ENCODE measurements at places on chromosomes 2 and 18.

- no peak for DNase-seq
These were observed 134.9 kb upstream of the ZNF236 start for GRCh38 chr18:76687304-76687962.

GRCh38 chr2:169087757-169088379 is 18.5 kb downstream of the DHRS9 start:
- DNase-seq: no peak

- no peak for DNase-seq
These were observed 16.6 kb downstream of the SERTAD2 start for GRCh38 chr2:64637000-64637635.

GRCh38 chr2:46717344-46718121 is 198.1 kb downstream of the MCFD2 start:
- DNase-seq: no peak

DNA sequence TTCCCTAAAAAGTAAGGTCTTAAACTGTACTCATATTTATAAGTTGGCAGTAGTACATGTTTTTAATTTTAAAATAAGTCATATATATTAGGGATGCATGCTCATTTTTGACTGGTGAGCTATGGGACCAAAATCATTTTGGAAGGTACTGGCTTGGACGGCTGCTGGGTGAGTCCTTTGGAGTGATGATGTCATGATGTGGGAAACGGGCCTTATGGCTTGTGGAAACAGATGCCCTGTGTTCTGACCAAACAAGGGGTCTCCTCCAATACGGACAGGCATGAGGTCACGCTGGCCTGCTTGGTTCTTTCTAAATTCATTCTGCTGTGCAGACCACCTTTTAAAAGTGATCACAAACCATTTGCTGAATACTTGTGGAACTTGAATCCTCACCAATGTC is 109.2 kb upstream of the MGAT5 start:
- no peak for DNase-seq

DNA sequence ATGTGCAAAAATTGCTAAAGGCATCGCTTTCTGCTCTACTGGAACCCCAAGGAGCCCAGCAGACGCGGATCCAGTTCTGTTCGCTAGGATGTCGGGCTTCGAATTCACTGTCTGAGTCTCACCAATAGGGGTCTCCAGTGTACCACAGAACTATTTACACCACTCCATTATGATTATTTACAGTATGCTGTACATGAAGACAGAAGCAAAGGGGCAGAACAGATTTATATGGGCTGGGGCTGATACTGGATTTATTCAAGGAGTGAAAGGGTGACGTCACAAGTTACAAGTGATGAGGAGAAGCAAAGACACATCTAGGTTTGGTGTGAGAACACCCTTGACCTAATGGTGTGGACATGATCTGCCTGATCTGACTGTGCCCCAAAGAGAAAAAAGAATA is 185.3 kb upstream of the ATP5MC3 start:
- no peak for DNase-seq

DNA sequence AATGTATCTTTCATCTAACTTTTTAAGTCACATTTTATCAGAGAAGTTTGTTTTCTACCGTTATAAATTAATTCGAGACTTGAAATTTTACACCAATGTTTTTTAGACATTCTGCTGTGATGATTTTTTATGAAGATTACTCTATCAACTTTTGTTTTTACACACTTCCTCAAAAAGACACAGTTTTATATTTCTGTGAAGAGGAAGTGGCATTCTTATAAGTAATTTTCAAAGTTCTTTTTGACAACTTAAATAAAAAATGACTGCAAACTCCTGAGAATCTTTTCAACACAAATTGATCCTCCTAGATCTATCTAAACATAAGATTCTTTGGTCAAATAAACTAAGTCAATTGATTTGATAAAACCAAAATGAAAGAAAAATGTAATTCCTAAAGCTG is 13.7 kb downstream of the ANKRD44 start:
- DNase-seq: no peak

DNA sequence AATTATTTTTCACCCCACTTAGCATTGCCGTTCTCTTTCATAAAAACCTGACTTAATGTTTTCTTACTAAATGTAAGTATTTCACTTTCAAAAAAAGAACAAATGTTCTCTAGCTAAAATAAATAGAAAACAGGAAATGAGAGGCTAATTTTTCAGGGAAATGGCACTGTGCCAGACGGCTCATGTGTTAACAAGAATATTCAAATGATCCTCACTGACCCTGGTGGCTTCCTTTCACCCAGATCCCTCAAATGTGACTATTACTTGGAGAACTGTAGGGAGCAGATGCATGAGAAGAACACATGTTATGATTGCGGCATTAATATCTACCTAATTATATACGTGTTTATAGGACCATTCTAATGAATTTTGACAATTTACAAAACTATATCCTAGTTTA is 827.7 kb downstream of the SOCS6 start:
- DNase-seq: no peak

GRCh38 chr2:148920559-148920958 is 45.5 kb downstream of the KIF5C start:
- no peak for DNase-seq

DNA sequence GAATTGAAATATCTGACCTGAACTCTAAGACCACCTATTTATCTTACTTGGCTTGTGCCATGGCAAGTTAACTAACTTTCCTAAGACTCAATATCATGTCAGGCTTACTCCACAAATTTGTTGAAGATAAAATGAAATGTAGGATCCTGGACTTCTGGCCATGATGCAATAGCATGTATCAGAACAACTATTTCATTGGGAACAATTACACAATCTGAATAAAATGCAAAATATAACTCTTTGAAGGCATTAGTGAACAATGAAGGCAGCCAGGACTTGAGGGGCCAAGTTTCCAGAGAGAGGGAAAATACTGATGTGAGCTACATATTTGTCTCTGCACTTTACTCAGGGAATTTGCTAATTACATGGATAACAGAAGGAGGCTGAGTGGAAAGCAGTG is 476.5 kb upstream of the ACVR2A start:
- no peak for DNase-seq

DNA sequence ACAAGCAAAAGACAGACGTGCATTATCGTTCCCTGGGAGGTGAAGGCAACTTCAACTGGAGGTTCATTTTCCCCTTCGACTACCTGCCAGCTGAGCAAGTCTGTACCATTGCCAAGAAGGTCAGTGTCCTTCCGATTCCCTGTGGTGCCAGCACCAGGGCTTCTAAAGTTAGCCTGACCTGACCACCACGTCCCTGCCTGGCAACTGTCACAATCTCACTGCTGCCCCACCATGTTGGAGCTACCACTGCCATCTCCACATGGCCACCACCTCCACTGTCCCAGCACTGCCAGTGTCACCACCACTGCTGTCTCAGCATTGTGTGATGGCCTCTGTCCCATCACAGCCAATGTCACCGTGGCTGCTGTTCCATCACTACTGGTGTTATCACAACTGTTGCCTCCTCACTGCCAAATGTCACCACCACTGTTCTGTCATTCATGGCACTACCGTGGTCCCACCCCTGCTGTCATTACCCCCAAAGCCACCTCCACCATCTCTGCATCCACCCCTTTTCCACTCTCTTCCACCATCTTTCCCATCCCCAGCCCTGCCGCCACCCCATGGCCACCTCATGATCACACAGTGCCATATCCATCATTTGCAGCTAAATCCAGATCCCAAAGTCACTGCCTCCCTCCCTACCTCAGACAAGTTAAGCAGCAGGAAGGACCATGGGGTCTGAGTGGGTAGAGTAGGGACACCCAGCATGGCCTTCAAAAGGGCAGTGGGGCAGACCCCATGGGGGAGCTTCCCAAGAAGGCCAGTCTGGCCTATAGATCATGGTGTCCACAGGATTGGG is 216.5 kb downstream of the DYSF start:
- no peak for DNase-seq

DNA sequence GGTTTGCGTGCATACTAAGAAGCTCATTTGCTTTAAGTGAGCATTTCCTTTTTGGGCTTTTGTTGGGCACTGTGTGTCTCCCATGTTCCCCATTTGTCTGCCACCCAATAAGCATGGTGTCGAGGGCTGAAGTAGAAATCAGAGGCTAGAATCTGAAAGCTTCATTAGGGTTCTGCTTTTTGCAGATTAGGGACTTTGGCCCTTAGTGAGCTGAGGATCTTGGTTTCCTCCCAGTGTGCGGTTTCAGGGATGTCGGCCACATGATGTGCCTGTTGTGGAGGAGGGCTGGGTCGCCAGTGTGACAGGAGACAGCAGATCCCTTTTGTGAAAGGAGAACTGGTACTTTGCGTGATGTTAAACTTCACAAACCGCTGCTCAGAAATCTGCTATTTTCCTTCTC is 41.1 kb downstream of the PLEKHB2 start:
- DNase-seq: no peak

DNA sequence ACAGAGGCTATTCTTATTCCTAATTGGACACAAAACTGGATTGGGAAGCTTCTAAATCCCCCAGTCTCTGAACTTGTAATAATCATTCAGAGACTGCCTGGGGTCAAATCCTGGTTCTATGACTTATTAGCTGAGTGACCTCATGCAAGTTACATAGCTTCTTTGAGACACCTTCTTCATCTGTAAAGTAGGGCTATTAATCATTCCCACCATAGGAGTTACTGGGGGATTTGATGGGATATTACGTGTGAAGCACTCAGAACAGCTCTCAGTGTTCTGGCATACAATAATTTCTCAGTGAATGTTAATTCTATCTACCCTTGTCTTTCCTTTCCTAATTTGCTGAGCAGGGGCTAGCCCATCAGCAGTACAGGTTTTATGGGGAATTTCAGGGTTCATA is 256.7 kb upstream of the TNP1 start:
- DNase-seq: no peak

DNA sequence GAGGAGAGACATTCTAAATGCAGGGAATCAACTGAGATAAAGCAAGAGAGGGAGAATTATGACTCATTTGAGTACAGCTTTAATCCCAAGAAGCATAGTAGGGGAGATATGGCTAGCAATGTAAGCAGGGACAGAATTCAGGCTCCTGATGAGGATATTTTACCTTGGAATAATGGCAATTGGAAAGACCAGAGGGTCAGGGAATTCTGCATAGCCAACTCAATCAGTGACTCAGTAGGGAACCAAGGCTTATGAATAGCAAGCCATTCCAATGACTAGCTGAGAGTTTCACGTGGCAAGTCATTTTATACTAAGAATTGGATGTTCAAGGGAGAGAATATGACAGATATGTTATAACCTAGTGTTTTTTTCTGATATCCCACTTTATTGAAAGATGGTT is 563.8 kb upstream of the NETO1 start:
- no peak for DNase-seq

- no peak for DNase-seq
These were observed 35.7 kb downstream of the CDC42EP3 start for GRCh38 chr2:37635504-37636380.

DNA sequence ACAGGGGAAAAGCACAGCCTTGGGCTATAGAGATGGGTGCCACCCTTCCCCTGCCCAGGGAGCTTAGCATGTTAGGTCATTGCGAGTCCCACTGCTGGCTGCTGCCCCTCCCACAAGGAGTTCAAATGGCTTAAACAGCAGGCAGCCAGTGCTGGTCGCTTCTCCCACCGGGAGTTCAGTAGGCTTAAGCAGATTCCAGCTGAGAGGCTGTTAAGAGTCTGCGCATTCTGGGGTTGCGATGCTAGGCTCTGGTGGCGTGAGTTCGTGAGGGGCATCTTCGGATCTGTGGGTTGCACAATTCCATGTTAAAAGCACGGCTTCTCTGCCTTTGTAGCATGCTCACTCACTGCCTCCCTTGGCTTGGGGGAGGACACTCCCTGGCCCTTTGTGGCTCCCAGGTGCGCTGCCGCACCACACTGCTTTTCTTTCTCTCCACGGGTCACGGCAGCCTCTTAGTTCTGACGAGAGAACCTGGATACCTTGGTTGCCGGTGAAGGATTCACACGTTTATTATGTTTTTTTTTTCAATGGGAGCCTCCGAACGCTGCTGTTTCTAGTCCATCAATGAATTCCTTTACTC is 93.2 kb downstream of the UNC80 start:
- DNase-seq: no peak

- no peak for DNase-seq
These were observed 501 bp downstream of the RETREG2 start for GRCh38 chr2:219178377-219179175.

GRCh38 chr2:134636714-134637113 is 82.1 kb downstream of the TMEM163 start:
- DNase-seq: no peak

GRCh38 chr2:36456227-36457175 is 100.9 kb downstream of the CRIM1 start:
- DNase-seq: no peak

- DNase-seq: no peak
These were observed 140.0 kb upstream of the FHL2 start for GRCh38 chr2:105538840-105539239.

GRCh38 chr2:43041661-43042360 is 184.6 kb downstream of the ZFP36L2 start:
- DNase-seq: no peak

- DNase-seq: no peak
These were observed at the start of gene CACNB4 for GRCh38 chr2:152098496-152099366. CACNB4 (minus strand) TSS chr2:152099044.

GRCh38 chr2:223648755-223649154 is 46.6 kb upstream of the SCG2 start:
- DNase-seq: no peak

- no peak for DNase-seq
These were observed 571.2 kb upstream of the TNP1 start for GRCh38 chr2:217430916-217431576.

DNA sequence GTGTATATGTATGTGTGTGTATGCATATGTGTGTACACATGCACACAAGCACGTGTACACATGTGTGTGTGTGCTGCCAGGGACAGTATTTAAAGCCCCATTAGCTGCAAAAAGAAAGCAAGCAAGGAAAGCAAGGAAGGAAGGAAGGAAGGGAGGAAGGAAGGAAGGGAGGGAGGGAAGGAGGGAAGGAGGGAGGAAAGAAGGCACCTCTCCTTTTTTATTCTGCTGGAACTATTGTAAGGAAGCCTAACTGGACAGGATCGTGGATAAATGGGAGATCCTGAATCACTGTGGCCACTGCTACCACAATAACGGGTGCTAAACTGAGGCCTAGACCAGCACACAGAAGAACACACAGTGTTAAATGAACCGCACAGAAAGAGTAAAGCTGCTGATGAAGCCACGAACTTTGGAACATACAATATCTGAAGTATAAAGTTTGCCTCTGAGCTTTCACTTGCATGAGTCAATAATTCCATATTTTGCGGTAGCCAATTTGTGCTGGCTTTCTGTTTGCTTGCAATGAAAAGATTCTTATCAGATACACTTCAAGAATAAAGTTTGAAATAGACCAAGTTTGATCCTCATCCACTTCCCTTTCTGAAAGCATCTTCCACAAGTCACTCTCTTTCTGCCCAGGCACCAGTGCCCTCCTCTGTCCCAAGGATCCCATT is 15.5 kb downstream of the CACNB4 start:
- no peak for DNase-seq

- DNase-seq: no peak
These were observed 227.6 kb downstream of the ASXL3 start for GRCh38 chr18:33805592-33805991.

GRCh38 chr2:139177041-139177440 is 396.9 kb upstream of the NXPH2 start:
- DNase-seq: no peak

- no peak for DNase-seq
These were observed 265.2 kb upstream of the CXCR4 start for GRCh38 chr2:136383167-136383566.

- DNase-seq: no peak
These were observed 20.9 kb upstream of the AGFG1 start for GRCh38 chr2:227450926-227451654.
